ENCODE measurements at places on chromosomes 7 and 10.

DNA sequence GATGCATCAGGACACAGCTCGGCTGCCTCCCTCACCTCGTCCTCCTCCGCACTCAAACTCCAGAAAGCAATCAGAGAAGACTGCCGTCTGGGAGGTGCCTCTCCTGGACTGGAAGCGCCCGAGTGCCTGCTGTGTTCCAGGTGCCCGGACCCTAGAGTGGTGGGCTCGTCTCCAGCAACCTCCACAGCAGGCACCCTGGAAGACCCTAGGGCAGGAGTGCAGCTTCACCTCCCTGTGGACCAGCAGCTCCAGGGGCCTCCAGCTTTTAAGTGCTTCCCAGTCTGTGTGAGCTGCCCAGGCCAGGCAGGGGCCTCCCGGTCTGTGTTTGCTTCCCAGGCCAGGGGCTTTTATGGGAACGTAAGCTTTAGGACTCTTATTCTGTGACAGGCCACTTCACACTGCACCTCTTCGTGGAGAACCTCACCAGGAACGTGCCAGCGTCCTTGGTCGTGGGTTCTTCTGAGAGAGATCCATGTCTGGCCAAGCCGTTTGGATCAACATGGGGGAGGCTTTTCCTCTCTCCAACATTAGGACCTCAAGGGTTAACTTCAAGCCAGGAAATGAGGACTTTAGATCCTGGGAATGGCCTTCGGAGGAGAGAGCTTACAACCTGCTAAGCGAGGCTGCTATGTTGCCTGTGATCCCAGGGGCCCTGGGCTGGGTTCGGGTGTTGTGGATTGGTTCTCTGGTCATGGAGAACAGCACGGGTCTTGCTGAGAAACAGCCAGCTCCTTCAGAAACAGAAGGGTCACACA is 5.9 kb upstream of the PWWP2B start:
- H3K27ac ChIP-seq = no peak overlapping the region
- H3K36me3 ChIP-seq = no peaks in the 10 kb centered on the region
- peaks cover 24% of the 10 kb centered on the region for H3K4me1 ChIP-seq
- no peak overlapping the region for H3K4me3 ChIP-seq
- H3K27me3 ChIP-seq = peaks cover 10% of the 10 kb centered on the region
- peak; percentile 7 for DNase-seq

DNA sequence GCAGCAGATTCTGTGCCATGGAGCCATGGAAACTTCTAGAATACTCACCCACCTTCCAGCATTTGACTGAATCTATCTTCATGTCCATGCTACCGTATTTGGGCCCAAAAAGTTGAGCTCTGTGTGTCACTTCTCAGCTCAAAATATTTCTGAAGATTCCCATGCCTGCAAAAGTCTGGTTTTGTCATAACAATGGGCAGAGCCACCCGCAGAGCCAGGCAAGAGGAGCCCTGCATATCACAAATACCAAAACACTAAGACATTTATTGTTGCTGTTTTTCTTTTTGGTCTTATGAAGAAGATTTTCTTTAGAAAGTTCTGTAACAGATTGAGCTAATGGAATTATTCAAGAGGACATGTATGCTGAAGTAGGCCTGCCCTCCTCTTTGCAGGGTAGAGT is 68.1 kb downstream of the PRTFDC1 start:
- H3K4me1 ChIP-seq = no peaks in the 10 kb centered on the region
- H3K4me3 ChIP-seq = no peak overlapping the region
- DNase-seq = no peak
- no peaks in the 10 kb centered on the region for H3K36me3 ChIP-seq
- H3K27me3 ChIP-seq = no peaks in the 10 kb centered on the region
- no peak overlapping the region for H3K27ac ChIP-seq

- no peak overlapping the region for H3K4me3 ChIP-seq
- no peak overlapping the region for H3K27ac ChIP-seq
- peaks cover 9% of the 10 kb centered on the region for H3K4me1 ChIP-seq
- H3K36me3 ChIP-seq = no peaks in the 10 kb centered on the region
- DNase-seq = no peak
Measured at GRCh38 chr7:77409739-77410547, 6.2 kb downstream of the GSAP start.

DNA sequence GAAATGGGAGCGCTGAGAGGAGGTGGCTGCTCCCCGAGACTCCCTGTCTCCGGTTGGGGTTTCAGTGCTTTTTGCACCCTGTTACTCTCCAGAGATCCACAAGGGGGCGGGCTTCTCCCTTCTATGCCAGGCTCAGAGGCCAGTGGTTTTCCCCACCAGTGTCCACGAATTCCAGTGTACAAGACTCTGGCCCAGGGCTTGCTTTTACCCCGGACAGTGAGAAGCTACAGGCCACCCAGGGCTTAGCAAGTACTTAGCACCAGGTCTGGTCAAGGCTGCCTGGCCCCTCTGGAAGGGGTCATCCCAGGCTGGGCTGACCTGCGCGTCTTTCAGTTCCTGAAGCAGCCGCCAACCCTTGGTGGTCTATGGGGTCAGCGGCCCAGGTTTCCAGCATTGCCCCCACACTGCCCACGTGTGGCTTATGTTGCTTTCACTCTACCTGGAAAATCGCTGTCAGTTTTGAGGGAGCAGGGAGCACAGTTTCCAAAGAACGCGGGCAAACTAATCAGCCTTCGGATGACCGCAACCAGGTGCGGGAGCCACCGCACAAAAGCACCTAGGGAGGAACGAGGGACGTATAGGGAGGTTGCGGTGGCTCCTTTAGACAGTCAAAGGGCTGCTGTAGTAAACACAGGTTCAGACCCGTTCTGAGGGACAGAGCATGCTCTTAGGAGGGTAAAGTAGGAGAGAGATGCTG is 6.8 kb downstream of the CYP26A1 start:
- DNase-seq = peak; percentile 36
- H3K27ac ChIP-seq = no peak overlapping the region
- peaks cover under 1% of the 10 kb centered on the region for H3K4me1 ChIP-seq

GRCh38 chr7:12719141-12719919 is 31.9 kb downstream of the ARL4A start:
- peak overlapping the region; percentile 82 for H3K27ac ChIP-seq
- no peaks in the 10 kb centered on the region for H3K36me3 ChIP-seq
- no peak overlapping the region for H3K4me3 ChIP-seq

DNA sequence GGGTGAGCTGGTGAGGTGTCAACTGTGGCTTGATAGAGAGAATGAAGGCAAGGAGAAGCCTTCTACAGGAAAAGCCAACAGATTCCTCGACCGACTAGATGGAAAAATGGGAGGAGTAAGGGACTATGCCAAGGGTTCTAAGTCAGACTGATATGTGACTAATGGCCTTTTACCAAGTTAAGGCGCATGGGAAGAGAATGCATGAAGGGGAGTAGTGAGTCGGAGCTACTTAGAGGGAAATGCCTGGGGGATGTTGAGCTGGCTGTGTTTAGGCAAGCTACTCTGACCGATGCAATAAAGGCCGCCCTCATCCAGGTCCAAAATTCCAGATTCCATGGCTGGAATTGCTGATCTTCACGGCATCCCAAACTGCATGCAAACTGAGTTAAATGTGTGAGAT is 48.2 kb downstream of the APBB1IP start:
- no peak for DNase-seq
- H3K27ac ChIP-seq = peak overlapping the region; percentile 66
- no peaks in the 10 kb centered on the region for H3K36me3 ChIP-seq
- peak overlapping the region; percentile 13 for H3K4me3 ChIP-seq
- H3K4me1 ChIP-seq = peaks cover 31% of the 10 kb centered on the region

- H3K4me3 ChIP-seq = no peak overlapping the region
- H3K27me3 ChIP-seq = no peaks in the 10 kb centered on the region
- H3K27ac ChIP-seq = no peak overlapping the region
- DNase-seq = no peak
- peaks cover 63% of the 10 kb centered on the region for H3K4me1 ChIP-seq
Measured at GRCh38 chr7:91345449-91345848, 81.2 kb downstream of the FZD1 start.
